ENCODE measurements at places on chromosomes 2 and 18.
A peak's percentile ranks its signal among the peaks of the same experiment; 100 is the strongest.

- DNase-seq, result no peak
Observed at GRCh38 chr2:162196638-162197037, 44.6 kb upstream of the GCG start.

DNA sequence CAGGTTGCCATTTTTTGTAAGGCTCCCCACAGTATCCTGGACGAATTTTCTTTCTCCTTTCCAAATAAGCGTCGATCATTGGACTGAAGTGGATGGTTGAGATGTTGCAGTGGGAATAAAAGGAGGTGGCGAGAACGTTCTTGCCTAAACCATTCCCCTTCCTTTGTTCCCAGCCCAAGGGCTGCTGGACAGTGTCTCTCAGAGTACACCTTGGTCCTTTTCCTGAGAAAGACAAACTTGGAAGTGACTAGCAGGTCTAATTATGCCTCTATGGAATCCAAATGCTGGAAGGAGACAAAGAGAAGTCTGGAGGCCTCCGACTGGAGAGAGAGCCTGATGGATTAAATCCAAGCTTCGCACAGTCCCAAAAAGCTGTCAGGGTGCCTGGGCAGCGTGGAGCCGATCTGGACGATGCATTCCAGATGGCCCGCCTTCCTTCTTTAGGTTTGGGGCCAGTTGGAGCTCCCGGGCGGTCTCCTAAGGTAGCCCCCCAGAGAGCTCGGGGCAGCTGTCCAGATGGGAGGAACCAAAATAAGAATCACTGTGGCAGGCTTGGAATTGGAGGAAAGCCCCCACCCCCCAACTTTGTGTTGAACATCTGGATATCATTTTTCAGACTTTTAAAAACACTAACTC, 186.8 kb downstream of the TMEM247 start:
- no peak for DNase-seq

GRCh38 chr2:207727261-207727660, 15.8 kb downstream of the CCNYL1 start:
- no peak for DNase-seq

DNA sequence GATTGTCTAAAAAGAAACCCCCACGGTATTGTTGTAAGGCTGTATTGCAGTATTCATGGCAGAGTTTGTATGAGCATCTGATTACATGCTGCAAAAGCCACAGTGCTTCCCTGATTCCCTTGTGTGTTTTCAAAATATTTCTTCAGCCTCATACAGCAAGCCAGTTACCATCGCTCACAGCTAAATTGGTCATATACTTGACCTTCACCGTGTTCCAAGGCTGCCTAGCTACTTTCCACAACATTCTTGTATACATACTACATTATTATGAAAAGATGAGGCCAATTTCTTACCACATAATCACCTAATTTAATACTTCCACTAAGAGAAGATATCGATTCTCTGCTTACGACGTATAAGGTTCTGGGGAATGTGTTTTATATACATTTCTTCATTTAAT, 576.3 kb upstream of the CNTNAP5 start:
- DNase-seq, result no peak

GRCh38 chr18:32576296-32576916, 105.7 kb upstream of the GAREM1 start:
- peak; percentile 40 for DNase-seq

- no peak for DNase-seq
Observed at GRCh38 chr2:234940527-234940926, 11.3 kb upstream of the SH3BP4 start.

DNA sequence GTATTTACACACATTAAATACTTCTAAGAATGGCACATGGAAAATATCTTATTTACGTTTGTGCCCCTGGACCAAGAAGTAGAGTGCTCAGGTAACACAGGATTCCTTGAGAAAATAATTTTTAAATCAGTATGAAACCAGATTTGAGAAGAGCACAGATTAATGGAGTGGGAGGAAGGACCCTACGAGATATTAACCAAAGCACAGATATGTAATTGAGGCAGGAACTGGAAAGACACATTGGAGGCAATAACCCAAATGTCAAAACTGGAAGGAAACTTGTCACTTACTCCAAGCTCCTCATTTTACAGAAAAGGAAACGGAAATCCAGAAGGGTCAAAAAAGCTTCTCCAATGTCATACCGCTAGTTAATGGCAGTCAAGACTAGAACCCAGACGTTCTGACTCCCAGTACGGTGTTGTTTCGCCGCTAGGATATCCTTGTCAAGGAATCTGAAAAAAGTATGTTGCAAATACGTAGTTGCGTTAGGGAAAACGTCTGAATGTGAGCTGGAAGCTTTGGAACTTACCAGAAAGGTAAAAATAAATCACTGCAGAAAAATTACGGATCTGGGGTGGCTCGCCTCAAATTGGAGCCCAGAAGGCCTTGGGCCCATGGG, 634 bp downstream of the MTIF2 start:
- no peak for DNase-seq

GRCh38 chr2:12884713-12885282, 168.1 kb downstream of the TRIB2 start:
- DNase-seq, result no peak

DNA sequence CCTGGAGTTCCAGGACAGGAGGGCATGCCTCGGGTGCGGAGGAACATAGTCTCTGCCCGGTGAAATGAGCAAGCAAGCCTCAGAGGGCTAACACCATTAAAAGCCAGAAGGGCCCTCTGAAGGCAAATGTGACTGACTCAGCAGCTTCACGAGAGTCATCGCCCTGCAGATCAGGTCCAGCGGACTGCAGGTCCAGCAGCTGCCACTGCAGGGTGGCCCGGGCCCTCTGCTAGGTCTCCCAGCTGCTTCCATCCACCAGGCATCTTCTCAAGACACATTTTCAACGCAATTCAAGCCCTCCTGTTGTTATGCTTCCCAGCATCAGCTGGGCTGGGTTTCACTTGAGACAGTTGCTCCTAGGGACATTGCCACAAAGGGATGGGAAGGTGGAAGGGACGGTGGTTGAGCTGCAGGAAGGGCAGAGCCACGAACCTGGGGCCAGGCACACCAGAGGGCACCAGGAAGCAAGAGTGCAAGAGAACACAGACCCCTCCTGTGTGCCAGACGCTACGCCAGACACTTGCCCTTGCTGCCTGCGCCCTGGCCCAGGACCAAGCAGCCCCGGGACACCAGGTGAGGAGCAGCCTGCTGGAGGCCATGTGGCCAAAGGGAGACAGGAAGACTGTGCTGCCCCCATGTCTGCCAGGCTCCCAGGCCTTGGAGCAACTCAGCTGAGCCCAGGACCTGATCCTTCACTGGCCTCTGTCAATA, 173.0 kb downstream of the HDAC4 start:
- DNase-seq, result no peak
